ENCODE measurements at places on chromosomes 3 and 15.

DNA sequence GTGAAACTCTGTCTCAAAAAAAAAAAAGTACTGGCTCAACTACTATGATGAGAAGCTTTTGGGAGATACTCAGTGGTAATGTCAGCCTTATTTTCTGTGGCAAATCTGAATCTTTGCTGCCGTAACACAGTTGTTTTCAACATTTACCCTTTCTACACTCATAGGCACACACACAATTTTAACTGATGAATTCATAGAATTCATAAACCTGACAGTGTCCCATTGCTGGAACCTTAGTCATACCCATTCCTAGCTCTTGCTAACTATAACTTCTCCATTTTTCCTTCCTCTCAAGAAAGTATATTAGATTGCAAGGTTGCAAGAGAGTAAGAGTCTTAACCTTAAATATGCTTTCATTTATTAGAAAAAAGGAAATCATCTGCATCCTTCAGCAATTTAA is 496.6 kb downstream of the FHIT start:
- peak; percentile 74 for DNase-seq

- DNase-seq, result peak; percentile 58
These were observed 67.5 kb upstream of the AKAP13 start for GRCh38 chr15:85312929-85313331.

- DNase-seq, result peak; percentile 57
These were observed 70.7 kb downstream of the SLC12A8 start for GRCh38 chr3:125141596-125142419.

DNA sequence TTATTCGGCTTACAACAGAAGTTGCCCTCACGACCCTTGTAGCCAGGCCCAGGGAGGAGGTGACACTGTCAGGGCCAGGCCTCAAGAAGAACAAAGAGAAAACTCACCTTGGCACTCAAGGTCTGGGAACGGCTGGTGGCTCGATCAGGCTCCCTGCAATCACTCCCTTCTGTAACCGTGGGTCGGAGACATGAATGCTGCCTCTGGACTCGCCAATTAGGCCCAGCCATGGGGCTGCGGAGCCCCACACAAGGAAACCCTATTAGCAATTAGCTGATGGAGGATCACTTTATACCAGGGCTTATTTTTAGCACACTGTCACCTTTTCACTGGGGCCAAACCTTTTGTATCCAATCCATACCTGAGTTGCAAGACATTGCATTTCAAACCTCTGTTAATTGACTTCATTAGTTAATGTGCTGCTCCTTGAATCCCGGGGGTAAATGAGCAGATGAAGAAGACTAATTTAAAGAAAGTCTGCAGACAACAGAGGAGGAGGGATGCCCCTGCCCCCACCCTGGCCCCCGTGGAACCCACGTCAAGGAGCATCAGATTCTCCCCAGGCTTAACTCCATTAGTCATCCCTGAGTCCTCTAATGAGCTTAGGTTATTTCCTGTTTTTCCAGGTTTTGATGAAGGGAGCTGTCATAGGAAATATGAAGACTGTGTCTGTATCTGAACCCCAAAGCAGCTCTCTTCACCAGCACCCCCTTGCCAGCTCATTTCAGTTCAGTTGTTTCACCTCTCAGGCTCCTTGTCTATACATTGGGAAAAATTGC is 255.3 kb downstream of the RORA start:
- DNase-seq, result peak; percentile 88

DNA sequence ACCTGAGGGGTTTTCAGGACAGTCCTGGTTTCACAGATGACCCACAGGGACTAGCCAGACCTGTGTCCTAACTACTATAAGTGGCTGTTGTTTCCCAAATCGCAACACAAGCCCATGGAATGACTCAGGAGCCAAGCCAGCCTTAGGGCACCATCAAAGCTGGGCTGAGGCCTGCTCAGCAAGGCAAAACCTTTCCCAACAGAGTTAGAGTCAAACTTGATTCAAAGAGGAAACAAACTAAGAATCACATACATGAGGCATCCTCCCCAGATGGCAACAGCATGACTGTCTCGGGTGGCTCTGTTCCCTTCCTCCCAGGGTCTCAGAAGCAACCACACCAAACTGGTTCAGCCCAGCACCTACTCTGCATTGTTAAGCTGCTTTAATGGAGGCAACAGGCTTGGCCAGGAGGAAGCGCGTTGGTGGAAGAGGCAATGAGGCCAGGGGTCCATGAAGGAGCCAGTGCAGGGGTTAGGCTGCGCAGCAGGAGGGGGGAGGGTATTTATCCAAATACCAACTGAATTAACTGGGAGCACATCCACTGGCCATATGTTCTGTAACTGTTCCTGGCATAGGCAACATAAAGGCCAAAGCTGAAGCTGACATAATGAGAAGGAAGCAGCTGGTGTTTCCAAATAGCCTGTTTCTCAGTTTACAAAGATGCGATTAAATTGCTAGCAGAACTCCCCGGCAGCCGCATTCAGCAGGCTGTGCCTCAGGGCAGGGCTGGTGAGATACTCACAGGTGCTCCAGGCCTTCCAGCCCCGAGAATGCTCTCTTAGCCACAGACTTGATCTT is 102.4 kb downstream of the LRIG1 start:
- DNase-seq, result peak; percentile 25

- DNase-seq, result no peak
These were observed 815 bp downstream of the BCL2A1 start for GRCh38 chr15:79970181-79970580.

DNA sequence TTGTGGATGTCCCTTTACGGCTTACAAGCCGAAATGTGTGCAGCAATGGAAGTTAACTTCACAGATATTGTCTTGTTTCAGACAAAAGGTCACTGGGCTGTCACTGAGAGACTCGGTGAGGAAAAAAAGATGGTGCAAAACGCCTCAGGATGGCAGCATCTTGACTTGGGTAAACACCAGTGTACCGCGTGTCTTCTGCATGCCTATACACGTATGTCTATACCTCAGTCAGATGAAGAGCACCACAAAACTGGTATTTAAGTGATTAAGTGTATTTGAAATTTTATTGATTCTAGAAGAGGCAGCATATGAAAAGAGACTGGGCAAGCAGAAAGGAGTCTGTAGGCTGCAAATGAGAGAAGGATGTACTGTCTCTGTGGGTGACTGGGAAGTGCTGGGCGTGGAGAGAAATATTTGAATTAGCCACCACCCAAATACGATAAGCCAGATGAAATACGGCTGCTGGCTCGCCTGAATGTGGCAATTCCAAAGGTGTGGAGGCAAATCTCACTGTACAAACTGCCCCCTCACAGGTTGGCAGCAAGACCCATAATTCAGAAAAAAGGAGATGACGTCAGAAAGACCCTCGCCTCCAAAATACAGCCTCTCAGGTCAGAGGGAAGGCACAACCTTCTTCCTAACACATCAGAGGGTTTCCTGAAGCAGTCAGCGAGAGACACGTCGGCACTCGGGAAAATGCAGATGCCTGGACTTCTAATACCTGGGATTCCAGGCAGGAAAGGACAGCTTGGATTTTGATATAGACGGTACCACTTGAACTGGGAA is 53.4 kb upstream of the NEO1 start:
- DNase-seq, result no peak

GRCh38 chr15:59148153-59148833 is 43.3 kb downstream of the CCNB2 start:
- peak; percentile 78 for DNase-seq
